CD4-positive, alpha-beta T cell treated with Interleukin-12 subunit alpha and Interleukin-12 subunit beta, for 1 hour (primary cell): ENCODE measurements at places on chromosomes 12 and 14.

- DNase-seq: no peak
Measured at GRCh38 chr14:89598548-89599186, 181.6 kb upstream of the FOXN3 start.

- no peak for DNase-seq
Measured at GRCh38 chr14:88166616-88167015, 156.5 kb downstream of the KCNK10 start.

DNA sequence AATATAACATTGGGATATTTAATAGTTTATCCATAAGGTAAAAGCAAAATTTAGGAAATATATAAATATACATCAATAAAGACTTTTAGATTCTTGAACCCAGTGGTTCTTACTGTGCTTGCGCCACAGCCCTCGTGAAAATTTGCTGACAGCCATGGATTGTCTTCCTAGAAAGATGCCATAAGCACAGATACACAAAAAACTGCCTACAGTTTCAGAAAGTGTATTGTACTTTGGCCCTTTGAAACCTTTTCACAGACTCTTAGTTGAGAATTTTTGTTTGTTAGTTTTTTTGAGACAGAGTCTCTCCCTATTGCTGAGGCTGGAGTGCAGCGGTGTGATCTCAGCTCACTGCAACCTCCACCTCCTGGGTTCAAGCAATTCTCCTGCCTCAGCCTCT lies 28.1 kb downstream of the DEPDC4 start:
- DNase-seq: no peak

DNA sequence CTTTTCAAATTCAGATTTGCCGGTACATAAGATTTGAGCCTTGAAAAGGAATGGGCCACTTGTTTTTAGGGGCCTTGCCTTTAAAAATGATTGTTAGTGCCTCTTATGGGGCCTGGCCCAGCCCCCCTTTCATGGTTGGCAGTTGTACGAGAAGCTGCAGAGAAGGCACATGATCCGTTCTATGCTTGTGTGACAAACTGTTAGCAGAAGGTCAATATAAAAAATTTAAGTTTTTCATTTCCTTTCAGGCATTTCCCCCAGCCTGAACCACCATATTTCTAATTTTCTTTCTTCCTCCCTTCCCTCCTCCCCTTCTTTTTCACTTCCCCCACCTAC lies 119.1 kb downstream of the PLXNC1 start:
- DNase-seq: no peak

DNA sequence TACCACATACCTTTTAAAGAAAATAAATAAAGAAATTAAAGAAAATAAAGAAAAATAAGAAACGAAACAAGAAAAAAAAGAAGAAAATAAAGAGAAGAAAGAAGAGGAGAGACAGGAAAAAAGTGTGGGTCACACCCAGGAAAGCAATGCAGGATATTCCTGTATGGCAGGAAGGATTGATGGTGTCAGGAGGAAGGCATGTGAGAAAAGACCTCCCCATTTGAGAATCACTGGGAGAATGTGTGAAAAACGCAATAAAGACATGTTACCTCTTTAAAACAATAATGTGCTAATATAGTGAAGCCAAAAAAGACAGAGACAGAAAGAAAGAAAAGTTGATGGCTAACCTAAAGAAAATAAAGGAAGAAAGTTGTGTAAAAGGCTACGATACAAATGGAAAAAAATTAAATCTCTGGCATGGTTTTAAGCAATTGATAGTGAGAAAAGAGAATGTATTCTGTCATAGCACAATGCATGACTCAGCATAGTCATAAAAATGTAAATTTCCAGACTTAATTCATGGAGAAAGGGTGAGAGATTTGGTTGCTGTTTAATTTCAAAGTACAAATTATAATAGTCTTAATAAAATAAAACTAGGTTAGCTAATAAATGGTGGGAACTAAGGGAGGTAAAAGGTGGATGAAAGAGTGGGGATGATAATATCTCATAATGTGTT lies 24.3 kb upstream of the FOXG1 start:
- no peak for DNase-seq

- DNase-seq: no peak
Measured at GRCh38 chr14:20515846-20516245, 10.5 kb downstream of the RNASE10 start.

DNA sequence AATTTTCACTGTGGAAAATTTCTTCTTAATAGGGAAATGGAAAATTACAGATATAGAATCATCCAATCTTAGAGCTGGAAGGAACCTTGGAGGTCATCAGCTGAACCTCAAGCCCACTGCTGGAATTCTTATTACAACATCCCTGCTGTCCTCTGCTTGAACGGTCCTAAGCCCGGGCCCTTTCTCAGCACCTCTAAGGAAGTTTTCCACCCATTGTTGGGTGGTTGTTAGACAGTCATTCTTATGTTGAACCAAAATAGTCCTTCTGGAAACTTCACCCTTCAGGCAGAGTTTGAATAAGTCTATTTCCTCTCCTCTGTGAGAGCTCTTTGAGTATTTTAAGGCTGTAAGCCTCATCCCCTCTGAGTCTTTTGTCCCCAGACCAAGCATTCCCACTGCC lies 70.7 kb downstream of the ZFP36L1 start:
- no peak for DNase-seq

- DNase-seq: no peak
Measured at GRCh38 chr12:3365463-3366411, 125.3 kb upstream of the PRMT8 start.
